Heart left ventricle (tissue), 16 donors: ENCODE measurements at places on chromosomes 5 and 9.

DNA sequence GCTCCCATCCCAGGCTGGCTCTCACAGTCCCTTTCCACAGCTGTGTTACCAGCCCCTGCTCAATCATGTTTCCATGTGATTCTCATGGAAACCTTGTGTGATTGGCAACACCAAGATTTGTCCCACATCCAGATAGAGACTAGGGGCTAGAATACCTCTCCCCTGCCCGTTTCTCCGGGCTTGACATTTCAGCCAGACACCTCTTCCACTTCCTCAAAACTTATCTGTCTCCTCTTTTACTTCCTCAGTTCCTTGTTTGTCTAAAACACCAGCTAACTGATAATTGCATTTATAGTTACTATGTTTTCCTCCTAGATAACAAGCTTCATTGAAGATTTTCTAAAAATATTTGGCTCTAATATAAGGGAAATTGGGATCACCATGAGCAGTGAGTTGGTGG is 16.6 kb upstream of the KCNMB1 start:
- DNase-seq: no peak

DNA sequence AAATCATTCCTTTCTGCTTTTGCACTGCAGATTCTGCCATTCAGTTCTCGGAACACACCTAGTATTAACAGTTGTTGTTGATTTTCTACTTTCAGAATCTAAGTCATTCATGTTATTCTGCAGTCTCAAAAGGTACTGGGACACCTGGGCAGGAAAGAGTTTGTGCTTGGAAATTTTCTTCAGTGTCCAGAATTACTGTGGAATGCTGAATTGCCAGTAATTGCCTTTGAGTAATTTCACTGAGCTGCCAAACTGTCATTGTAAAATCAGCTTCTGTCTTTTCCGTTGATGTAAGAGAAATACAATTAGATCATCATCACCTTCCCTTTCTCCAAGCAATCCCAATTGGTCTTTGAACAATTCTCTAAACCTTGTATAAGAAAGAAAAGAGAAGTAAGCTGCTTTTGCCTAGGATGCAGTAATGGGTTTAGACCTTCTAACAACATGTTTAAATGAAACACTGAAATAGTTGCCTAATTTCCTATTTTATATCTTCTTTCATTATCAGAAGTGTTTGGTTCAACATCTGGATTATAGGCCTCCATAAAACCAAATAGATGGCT is 75.7 kb upstream of the TGFBR1 start:
- no peak for DNase-seq

DNA sequence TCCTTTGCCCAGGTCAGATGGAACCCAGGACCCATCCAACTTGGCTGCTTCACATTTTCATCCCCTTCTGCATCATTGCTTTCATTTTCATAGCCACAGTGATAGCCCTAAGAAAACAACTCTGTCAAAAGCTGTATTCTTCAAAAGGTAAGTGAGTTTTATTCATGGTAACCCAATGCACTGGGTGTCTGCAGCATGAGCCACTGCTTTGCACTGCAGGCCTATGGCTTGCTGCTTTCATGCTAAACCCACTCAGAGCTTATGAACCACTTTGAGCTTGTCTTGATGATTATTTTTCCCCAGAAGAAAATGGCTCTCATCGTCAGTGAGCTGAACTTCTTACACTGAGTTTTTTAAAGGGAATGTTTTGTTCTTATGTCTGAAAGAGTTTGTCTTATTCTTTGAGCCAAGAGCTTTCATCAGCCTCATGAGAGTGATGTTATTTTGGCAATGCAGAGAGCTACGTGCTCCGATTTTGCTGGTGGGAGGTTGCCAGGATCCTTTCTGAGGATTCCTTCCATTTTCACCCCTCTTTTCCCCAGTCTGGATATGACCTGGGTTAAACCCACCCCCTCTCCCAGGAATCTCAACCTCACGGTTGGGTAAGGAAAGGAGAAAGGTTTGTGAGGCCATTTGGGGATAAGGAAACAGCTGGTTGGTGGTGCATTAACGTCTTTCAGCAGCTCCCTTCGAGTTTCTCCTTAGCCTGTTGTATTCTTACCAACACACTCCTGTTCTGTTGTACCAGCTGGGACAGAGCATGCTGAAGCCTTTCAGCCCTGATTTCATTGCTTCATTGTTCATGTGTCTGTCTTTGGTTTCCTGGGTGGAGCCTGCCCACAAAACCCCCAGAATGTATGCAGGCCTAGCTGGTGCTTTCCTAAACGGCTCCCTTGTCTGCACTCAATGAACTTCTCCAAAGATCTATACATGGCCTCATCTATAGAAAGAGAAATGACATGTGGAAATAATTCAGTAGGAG is 47.6 kb downstream of the PDCD1LG2 start:
- DNase-seq: peak; percentile 44

GRCh38 chr5:136061630-136062365 is 33.0 kb downstream of the TGFBI start:
- DNase-seq: no peak

GRCh38 chr9:124283228-124283814 is 25.6 kb downstream of the NEK6 start:
- peak; percentile 65 for DNase-seq

DNA sequence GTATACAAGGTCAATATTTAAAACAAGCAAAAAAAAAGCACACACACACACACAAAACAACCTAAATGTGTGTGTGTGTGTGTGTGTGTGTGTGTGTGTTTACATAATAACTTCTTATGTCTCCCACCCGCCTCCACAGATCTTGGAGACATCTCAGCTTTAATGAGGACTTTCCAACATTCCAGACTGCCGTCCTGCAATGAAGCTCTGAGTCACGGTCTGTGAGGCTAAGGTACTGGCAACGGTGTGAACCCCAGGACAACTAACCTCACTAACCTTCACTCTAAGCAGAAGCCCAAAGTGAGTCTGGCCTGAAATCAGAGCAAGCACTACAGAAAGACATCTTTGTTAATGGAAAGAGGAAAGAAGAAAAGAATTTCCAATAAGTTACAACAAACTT is 22.3 kb downstream of the ZNF474 start:
- no peak for DNase-seq

DNA sequence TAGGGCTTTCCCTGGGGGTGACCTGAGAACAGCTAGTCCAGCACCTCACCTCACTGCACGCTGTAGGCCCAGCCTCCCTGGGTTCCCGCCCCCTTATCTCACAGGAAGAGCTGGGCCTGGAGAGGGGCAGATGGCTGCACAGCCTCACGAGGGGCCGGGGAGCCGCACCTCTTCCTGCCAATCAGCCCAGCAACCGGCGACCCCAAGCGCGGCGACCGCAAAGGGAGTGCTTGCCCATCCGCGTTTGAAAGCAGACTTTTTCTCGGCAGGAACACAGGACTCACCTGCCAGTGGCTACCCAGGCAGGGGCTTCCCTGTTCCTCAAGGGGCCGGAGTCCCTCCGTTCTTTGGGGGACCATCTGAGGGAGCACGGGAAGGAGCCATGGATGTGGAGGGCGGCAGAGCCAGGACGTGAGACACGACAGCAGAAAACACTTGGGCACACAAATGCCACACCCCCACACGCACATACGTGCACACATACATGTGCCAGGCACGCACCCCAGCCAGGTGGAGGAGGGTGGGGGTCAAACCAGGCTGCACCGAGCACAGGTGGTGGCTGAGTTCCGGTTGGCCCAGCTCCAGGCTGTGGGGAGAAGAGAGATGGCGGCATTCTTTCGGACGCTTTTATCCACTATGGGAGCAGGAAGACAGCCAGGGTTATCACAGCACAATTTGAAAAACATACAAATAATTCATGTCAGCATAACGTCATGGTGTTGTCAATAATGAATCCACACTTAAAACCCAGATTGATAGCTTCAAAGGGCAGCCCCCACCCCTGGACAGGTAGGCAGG is 11.3 kb downstream of the TMEM250 start:
- no peak for DNase-seq

GRCh38 chr5:133113331-133114061 is 61.7 kb downstream of the HSPA4 start:
- DNase-seq: no peak

- no peak for DNase-seq
Measured at GRCh38 chr9:82993856-82994605, 68.9 kb downstream of the RASEF start.

DNA sequence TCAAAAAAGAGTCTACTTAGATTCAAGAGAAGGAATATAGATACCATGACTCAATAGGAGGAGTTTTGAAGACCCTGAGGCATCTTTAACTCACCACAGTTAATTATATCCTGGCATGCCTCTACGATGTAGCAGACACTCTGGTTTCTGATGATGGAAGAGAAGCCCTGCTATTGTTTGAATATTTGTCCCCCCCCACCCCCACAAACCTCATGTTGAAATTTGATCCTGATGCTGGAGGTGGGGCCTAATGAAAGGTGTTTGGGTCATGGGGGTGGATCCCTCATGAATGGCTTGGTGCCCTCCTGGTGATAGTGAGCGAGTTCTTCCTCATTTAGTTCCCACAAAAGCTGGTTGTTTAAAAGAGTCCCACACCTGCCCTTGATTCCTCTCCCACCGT is 147.9 kb upstream of the TBCA start:
- no peak for DNase-seq

DNA sequence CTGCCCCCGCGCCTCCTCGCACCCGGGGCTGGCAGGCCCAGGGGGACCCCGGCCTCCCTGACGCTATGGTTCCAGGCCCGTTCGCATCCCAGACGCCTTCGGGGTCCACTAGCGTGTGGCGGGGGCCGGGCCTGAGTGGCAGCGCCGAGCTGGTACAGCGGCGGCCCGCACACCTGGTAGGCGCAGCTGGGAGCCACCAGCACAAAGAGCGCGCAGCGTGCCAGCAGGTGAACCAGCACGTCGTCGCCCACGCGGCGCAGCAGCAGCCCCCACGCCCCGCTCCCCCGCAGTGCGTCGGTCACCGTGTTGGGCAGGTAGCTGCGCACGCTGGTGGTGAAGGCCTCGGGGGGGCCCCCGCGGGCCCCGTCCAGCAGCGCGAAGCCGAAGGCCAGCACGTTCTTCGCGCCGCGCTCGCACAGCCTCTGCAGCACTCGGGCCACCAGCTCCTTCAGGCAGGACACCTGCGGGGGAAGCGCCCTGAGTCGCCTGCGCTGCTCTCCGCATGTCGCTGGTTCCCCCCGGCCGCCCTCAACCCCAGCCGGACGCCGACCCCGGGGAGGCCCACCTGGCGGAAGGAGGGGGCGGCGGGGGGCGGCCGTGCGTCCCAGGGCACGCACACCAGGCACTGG is 548 bp downstream of the TERT start:
- DNase-seq: no peak

DNA sequence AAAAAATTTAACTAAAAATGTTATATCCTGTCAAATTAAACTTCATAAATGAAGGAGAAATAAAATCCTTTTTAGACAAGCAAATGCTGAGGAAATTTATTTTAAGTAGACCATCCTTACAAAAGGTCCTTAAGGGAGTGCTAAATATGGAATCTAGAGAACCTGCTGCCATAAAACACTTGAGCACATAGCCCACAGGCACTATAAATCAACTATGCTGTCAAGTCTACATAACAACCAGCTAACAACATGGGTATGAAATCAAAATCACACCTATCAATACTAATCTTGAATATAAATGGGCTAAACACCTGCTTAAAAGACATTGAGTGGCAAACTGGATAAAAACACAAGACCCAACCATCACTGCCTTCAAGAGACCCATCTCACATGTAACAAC is 15.1 kb upstream of the PRSS3 start:
- DNase-seq: no peak

GRCh38 chr5:96963267-96963666 is 27.4 kb downstream of the LNPEP start:
- DNase-seq: no peak

- DNase-seq: no peak
Measured at GRCh38 chr9:9950813-9951212, 662.0 kb downstream of the PTPRD start.

GRCh38 chr9:107465467-107466451 is 23.8 kb downstream of the KLF4 start:
- DNase-seq: peak; percentile 72

- DNase-seq: peak; percentile 41
Measured at GRCh38 chr5:123450640-123451039, 27.4 kb upstream of the CEP120 start.

DNA sequence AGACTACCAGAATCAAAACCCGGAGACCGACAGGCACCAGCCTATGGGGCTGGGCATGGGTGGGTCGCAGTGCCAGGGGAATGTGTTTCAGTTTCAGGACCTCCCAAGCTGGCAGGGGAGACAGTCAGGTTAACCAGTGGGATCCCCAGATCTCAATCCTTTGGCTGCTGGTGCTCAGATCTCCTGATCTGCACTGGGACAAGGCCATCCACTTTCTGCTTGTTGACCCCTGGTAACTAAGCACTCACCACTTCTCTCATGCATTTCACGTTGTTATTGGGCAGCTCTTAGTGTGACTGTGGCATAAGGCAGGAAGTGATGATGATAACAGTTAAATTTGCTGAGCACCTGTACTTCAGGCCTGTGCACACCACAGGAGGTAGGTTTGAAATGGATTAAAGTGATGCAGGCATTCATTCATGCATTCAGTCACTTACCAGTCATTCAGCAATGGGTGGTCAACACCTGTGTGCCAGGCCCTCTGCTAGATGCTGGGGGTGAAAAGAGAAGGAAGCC is 42.1 kb upstream of the STXBP1 start:
- no peak for DNase-seq

DNA sequence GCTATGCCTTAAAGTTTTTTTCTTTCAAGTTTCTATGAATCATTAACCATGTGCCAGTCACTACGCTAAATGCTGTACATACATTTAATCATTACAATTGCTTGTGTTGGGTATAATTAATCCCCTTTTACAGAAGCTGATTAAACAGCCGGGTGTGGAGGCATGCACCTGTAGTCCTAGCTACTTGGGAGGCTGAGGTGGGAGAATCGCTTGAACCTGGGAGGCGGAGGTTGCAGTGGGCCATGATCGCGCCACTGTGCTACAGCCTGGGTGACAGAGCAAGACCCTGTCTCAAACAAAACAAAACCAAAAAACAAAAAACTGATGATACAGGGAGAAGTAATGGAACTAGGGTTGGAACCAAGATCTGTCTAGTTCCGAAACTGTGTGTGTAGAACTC is 1.2 kb upstream of the UBE2R2 start:
- no peak for DNase-seq

DNA sequence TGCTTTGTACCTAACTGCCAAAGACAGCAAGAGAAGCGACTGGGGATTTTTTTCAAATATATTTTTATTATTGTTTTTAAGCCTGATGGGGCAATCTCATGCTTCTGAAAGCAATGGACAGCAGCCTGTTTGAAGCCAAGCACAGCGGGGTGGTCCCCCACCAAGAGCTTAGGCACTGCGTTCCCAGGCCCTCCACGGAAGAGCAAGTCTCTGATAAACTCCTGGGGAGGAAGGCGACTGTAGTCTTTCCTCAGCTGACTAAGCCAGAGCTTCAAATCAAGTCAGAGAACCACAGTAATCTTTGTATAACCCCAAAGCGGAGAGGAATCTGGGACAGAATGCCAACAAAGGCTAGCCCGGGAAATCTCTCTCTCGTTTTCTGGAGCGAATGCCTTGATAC is 54.4 kb downstream of the ARSB start:
- no peak for DNase-seq

GRCh38 chr5:39469176-39469575 is 44.4 kb upstream of the DAB2 start:
- DNase-seq: no peak

- DNase-seq: no peak
Measured at GRCh38 chr9:75109210-75109839, 21.0 kb downstream of the OSTF1 start.
